T-helper 2 cell (primary cell): ENCODE measurements at places on chromosomes 12 and 14.
A peak's percentile ranks its signal among the peaks of the same experiment; 100 is the strongest.

DNA sequence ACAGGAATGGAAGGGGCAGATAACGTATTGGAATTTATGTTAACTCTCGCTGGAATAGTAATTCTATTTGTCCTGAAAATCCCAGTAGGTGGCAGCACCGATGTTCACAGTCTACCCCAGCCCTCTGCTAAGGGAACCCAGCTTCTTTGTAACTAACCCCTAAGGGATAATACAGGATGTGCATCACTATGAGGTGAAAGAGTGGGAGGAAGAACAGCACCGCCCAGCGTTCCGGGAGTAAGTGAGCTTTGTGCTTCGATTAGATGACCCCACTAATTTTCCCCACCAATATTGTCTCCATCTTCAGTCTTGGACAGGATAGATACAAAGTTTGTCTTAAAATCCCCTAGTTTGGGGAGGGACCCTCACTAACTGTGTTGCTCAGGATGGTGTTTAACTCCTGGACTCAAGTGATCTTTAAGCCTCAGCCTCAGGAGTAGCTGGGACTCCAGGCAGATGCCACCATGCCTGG lies 2.7 kb downstream of the SLC2A3 start:
- DNase-seq: no peak

- no peak for DNase-seq
Observed at GRCh38 chr12:32841061-32841460, 55.5 kb downstream of the PKP2 start.

DNA sequence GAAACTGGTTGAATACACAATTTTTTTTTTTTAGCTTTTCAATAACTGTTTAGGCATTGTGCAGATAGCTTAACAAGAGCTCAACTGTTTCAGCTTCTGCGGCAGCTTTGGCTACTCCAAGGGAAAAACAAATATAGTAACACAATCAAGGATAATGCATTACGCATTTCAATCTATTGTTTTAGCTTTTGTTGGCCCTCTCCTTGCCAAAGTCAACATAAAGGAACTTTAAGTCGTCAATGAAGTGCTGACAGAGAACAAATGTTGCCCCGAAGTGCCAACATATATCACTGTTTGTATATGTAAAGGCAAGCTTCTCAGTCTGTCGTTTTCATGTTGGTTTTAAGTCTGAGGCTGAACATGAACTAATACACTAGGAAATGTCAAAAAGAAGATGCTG lies 1087.4 kb upstream of the FLRT2 start:
- DNase-seq: no peak

DNA sequence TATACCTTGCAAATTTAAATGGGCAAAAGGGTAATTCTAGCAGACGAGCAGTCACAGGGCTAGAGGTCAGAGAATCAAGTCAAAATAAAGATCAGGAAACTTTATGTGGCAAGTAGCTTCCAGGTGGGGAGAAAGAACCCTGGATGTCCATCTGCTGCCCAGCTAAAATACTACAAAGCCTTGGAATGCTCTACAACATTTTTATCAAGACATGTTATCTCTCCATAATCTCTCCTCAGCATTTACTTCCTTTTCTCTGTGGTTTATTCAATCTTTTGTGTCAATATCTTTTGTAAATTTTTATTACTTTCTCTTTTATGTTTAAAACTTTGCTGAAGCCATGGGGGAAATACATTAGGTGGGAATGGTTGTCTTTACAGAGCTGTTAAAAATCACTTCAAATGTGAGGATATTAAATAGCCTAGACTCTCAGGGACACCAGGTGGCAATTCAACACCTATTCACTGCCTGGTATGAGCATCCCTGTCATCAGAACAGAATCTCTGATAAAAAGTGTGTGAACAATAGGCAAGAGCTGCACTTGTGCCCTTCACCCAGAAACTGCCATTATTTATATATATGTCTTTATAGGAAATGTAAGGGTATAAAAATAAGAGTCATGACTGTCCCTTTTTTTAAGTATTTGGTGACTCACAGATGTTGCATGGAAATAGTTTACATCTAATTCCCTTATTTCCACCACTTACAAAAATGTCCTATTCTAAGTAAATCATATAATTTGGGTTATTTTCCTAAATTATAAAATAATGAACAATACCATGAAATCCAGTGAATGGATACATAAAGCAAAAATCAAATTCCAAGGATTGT lies 152.9 kb downstream of the EPS8 start:
- no peak for DNase-seq

DNA sequence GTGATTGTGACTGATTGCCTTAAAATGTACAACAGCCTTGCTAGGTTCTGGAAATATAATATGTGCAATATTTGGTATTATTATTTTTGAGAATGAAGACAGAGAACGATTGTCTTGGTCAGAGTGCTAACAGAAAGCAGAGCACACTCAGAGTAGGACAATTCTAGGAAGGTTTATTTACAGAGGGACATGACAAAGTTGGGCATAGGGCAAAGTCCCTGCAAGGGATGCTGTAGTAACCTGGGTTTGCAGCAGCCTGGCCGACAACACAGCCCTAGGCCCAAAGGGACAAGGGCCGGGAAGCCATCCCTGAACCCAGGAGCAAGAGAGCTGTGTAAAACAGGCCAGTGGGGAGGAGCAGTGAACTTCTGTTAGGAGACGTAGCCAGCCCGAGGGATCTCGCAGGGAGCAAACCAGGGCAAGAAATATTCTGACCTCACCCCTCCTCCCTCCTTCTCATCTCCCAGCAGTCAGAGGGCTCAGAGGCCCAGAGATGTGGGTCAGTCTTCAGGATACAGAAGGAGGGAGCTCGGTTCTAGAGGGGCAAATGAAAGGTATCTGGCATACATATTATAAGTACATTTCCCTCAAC lies 51.0 kb upstream of the FERMT2 start:
- DNase-seq: no peak

GRCh38 chr12:9760699-9761418 lies at the start of gene CD69:
Gene CD69, minus strand, starts transcription at chr12:9760901. Its CDS starts 81 bp downstream, at chr12:9760820.
- peak; percentile 94 for DNase-seq

DNA sequence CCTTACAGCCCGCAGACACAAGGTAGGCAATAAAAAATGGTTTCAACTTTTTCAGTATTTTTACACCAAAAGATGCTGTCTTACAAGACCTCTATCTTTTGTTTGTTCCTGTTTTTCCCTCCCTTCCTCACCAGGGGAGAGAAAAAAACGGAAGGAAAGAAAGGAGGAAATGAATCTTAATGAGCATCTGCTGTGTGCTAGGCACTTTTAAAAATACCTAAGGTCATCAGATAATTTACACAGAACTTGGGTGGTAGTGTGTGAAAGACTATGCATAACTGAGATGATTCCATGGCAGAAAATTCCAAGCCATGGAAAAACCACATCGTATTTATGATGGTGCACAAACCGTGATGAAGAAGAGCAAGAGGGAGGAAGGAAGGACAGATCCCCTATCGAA lies 121.2 kb downstream of the DIP2B start:
- DNase-seq: no peak

DNA sequence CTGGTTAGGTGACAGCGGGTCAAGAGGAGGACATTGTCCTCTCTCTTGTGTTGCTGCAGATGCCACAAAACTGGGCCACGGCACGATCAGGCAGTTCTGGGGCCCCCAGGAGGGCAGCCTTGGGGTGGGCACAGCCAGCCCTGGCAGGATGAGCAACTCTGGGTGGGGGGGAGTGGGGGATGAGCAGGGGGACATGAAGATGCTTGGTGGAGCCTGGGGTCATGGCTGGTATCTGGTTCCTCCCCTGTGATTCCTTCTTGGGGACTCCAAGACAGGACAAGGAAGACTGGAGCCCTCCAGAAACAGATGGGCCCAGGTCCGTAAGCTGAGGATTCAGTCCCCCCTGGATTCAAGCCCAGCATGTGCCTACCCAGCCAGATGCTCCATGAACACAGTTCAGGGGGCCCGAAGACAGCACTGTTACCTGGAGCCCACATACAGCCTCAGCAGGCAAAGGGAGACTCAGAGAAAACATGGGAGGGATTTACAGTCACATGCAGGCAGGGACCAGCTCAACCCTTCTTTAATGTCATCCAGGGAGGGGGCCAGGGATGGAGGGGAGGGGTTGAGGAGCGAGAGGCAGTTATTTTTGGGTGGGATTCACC lies 10.4 kb downstream of the SERPINA1 start:
- DNase-seq: no peak

DNA sequence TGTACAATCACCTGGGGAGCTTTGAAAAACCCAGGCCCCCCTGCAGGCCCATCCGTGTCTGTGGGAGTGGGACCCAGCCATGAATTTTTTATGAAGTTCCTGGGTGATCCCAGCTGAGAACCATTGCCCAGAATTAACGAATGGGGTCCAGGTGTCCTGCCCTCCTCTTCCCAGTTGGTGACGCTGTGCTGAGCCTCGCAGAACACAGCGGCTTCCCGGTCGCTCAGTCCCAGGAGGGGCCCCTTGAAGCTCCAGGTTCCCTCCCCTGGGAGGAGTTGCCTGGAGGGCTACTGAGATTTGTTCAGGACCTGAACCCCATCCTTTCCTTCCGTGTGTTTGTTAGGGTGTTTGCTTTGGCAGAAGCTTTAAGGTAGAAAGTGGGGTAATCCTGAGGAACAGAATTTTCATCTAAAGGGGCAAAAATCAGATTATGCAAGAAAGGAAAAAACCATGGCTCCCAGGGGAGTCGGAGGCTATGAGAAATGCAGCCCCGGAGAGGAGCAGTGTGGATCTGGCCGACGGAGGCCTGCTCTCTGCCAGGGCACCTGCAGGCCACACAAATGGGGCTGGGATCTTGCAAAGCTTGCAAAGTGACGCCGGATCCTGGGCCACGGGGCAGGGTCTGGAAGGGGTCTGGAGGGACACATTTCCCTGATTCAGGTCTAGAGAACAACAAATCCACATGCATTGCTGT lies 164.7 kb upstream of the PRMT8 start:
- no peak for DNase-seq

DNA sequence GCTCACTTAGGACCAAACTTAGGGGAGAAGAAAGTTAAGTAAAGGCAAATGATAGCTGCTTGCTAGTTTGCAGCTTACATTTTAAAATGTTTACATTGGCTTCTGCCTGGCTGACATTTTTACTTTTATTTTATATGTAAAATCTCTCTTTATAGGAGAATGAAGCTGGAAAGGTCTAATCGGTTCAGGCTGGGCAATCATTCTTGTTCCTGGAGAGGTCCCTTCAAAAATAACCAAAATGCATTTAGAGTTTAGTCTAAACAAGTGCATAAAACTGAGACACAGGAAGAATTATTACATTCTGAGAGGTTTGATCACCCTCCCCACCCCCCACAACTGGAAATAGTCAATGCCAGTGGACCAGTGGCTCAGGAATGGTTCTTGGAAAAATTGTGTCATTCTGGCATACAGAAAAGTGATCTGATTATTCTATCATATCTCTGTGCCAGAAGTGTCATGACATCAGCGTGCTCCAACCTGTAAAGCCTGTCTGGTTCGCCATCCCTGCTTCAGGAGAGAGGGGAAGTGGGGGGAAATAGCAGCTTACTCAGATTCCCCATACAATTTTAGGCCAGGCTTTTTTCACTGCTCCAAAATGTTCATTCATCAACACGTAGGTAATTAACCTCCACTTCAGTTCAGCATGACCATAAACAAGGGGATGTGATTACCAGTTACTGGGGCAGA lies 4.2 kb downstream of the PRICKLE1 start:
- no peak for DNase-seq

DNA sequence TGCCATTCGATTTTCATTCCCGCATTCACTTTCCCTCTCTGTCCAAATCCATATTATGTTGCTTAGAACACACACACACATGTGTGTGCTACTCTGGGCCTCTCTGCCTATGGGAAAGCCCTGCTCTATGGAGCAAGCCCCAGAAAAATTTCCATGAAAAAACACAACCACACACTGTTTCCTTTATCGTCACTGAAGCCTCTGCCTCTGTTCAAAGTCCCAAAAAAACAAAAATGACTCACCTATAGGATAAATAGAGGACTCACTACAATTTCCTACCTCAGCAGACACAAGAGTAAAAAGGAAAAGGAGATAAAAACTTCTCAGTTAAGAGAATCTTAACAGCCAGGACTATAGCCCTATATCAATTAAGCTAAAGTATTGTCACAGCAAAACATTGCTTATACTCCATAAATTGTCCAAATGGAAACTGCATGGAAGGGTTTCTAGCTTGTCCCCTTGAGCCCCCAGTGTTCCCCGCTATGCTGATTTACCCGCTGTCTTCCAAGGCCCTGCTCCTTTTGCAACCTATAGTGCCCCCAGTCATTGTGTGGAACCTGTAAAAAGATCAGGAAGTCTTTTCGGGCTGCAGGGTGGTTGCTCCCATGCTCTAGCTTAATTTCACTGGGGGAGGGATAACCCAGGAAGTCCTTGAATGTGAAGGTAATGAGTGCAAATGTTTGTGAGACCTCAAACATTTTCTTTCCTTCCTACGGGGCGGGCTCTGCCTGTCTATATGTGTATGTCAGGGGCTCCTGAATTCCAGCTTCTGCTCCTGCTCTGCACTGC lies 11.1 kb upstream of the PIP4K2C start:
- no peak for DNase-seq
